Activated CD4-positive, alpha-beta memory T cell treated with anti-CD3 and anti-CD28 coated beads, Interleukin-2, amount 10 ng/mL, durations not matched to agents 7 days and 5 days (primary cell): ENCODE measurements at places on chromosomes 13 and 19.

GRCh38 chr13:81874253-81874652 is 1533.3 kb upstream of the SPRY2 start:
- H3K27ac ChIP-seq, result no peak overlapping the region
- H3K4me1 ChIP-seq, result peaks cover 3% of the 10 kb centered on the region
- no peak for DNase-seq
- H3K36me3 ChIP-seq, result no peaks in the 10 kb centered on the region
- no peak overlapping the region for H3K4me3 ChIP-seq
- H3K27me3 ChIP-seq, result no peaks in the 10 kb centered on the region

DNA sequence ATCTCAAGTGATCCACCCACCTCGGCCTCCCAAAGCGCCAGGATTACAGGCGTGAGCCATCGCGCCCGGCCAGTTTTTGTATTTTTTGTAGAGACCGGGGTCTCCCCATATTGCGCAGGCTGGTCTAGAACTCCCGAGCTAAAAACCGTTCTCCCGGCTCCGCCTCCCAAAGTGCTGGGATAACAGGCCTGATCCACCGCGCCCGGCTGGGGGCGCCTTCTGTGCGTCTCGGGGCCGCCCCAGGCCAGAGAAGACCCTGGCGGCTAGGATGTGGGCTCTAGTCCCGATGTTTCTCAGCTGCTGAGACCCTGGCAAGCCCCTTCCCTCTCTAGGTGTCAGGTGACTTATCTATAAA is 3.6 kb downstream of the ARHGAP45 start:
- peaks cover 53% of the 10 kb centered on the region for H3K36me3 ChIP-seq
- H3K27ac ChIP-seq, result no peak overlapping the region
- no peaks in the 10 kb centered on the region for H3K27me3 ChIP-seq
- peaks cover 55% of the 10 kb centered on the region for H3K4me1 ChIP-seq
- no peak for DNase-seq

DNA sequence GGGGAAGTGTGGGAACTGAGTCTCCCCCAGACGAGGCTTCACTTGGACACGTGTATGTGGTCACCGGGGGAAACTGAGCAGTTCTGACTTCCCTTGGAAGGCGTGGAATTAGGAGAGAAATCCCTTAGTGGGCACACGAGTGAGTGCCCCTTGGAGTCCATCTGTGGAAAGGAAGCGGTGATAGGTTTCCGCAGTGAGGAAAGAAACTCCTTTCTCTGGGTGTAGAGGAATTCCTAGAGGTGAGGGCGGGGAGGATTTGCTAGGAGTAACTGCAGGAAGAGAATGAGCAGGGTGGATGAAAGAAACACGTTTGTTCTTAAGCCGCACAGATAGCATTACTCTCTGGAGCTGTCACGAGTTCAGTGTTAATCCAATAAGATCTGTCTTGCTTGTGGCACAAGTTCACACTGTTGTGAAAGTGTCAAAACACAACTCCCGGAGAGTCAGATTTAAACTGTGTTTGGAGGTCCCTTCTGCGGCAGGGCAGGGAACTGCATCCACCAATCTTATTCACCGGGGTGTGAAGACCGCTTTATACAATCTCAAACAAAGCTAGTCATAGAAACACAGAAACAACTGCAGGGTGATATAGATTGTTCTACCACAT is 1.2 kb downstream of the KL start:
- H3K27me3 ChIP-seq, result peaks cover 66% of the 10 kb centered on the region
- H3K4me1 ChIP-seq, result peaks cover 20% of the 10 kb centered on the region
- H3K4me3 ChIP-seq, result peak overlapping the region; percentile 58
- H3K27ac ChIP-seq, result peak overlapping the region; percentile 58
- peak; percentile 56 for DNase-seq

- no peak for DNase-seq
- H3K27me3 ChIP-seq, result no peaks in the 10 kb centered on the region
- H3K4me1 ChIP-seq, result no peaks in the 10 kb centered on the region
- no peak overlapping the region for H3K27ac ChIP-seq
- H3K4me3 ChIP-seq, result no peak overlapping the region
These were observed 168.6 kb downstream of the POSTN start for GRCh38 chr13:37429976-37430375.

DNA sequence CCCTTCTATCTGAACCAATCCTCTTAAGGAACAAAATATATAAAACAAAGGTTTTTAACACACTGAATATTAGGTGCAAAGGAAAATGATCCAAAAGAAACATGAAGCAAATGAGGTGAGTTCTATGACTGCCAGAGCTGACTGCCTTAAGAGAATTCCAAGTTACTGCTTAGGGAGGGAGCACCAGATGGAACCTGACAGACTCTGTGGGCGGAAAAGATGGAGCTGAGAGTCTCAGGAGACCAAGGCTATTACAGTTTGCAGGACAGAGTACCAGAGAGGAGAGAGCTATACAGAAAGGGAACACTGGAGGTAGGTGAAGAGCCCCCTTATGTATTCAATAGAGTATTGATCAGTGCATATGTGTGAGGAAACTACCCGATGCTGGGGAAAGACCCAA is 87.2 kb downstream of the B3GLCT start:
- H3K27ac ChIP-seq, result no peak overlapping the region
- H3K27me3 ChIP-seq, result no peaks in the 10 kb centered on the region
- H3K4me1 ChIP-seq, result no peaks in the 10 kb centered on the region
- no peak overlapping the region for H3K4me3 ChIP-seq
- H3K36me3 ChIP-seq, result peaks cover 31% of the 10 kb centered on the region
- no peak for DNase-seq

DNA sequence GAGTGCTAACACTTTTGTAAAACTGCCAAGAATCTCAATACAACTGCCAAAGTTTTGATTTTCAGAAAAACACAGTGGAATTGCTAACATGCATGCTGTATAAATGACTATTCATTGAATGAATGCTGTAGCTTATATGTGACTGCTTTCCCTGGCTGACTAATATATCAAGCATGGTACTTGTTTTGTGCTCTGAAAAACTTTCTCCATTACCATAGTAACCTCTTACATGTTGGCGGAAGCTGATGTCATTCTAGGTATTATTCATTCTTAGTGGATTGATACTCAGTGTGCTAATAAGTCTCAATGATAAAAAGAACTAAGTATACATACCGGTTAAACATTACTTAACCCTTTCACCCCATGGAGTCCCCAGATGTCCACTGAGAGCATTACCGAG is 166.1 kb upstream of the MYO16 start:
- DNase-seq, result no peak
- H3K4me3 ChIP-seq, result no peak overlapping the region
- no peaks in the 10 kb centered on the region for H3K27me3 ChIP-seq
- H3K36me3 ChIP-seq, result no peaks in the 10 kb centered on the region
- H3K4me1 ChIP-seq, result no peaks in the 10 kb centered on the region

DNA sequence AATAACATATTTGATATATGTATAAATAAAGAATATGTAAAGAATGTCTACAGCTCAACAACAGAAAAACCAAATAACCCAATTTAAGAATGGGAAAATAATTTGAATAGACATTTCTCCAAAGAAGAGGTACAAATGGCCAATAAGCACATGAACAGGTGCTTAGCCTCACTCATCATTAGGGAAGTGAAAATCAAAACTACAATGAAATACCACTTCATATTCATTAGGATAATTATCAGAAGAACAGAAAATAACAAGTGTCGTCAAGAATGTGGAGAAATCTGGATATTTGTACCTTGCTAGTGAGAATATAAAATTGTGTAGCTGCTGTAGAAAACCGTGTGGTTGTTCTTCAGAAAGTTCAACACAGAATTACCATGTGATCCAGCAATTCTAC is 8.4 kb upstream of the SUPT20H start:
- H3K27ac ChIP-seq, result no peak overlapping the region
- H3K27me3 ChIP-seq, result no peaks in the 10 kb centered on the region
- no peak overlapping the region for H3K4me3 ChIP-seq
- no peaks in the 10 kb centered on the region for H3K4me1 ChIP-seq
- H3K36me3 ChIP-seq, result no peaks in the 10 kb centered on the region

DNA sequence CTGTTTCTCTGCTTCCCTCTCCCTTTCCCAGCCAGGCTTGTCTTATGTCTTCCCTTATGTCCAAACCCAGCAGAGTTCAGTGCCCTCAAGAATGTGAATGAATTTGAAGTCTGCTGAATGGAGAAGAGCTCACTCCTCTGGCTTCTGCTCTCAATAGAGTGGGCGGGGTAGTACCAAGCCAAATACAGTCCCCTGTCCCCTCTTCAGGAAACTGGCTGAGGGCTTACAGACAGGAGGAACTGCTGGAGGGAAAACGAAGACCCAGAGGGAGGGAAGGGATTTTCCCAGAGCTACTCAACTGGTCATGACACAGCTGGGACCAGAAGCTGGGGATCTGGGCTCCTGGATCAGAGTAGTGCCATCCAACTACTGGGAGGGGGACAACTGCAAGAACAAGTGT is 32.9 kb upstream of the POU2F2 start:
- no peak overlapping the region for H3K4me3 ChIP-seq
- DNase-seq, result no peak
- H3K27ac ChIP-seq, result no peak overlapping the region
- H3K4me1 ChIP-seq, result peaks cover 1% of the 10 kb centered on the region
- no peaks in the 10 kb centered on the region for H3K36me3 ChIP-seq
- H3K27me3 ChIP-seq, result peaks cover 11% of the 10 kb centered on the region
